ENCODE measurements at places on chromosomes 6 and 20.

GRCh38 chr6:13813621-13814175 lies 659 bp downstream of the MCUR1 start:
- DNase-seq: peak; percentile 71

- DNase-seq: peak; percentile 37
Observed at GRCh38 chr20:2872459-2873009, 747 bp upstream of the PTPRA start.

DNA sequence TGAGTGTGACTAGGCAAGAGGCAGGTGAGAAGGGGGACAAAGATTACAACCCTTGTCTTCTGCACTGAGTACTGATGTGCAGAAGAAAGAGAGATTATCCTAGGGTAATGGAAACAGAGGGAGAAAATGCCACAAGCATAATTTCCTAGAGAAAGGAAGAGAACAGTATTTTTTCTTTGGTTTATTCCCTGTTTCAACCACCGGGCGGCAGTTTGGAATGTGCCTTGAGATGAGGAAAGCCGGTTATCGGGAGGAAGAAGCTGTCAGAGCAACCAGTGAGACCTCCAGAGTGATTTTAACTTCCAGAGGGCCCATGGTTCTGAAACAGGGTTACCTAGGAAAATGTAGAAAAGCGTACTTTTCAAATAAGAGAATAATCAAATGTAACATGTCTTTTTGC lies 121.4 kb downstream of the REV3L start:
- DNase-seq: peak; percentile 50

DNA sequence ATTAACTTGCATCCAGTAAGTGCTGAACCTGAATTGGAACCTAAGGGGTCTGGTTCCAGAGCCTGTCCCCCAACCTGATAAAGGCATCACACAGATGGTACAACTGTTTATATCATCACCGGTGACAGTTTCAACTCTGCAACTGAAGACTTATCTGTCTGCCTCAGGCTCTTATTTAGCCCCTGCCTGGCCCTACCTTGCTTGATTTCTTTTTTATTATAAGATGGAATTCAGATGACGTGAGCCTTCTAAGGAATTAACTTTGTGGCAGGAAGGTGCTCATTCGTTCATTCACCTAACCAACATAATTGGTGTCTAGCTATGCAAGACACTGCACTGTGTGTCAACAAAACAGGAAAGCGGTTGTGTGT lies 175.0 kb downstream of the BCAS1 start:
- no peak for DNase-seq

DNA sequence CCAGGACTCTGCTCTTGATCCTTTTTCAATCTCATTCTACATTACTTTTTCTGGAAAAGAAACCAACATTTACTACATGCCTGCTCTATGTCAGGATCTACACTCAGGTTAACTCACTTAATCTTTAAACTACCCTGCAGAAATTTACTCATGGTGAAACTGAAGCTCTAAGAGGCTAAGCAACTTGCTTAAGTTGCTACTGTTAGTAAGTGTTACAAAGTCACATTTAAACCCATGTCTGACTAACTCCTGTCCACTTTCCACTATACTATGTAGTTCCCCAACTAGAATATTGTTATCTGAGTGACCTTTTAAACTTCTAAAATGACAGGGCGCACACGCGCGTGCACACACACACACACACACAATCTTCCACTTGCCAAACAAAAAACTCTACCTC lies 5.0 kb downstream of the CEP162 start:
- no peak for DNase-seq

DNA sequence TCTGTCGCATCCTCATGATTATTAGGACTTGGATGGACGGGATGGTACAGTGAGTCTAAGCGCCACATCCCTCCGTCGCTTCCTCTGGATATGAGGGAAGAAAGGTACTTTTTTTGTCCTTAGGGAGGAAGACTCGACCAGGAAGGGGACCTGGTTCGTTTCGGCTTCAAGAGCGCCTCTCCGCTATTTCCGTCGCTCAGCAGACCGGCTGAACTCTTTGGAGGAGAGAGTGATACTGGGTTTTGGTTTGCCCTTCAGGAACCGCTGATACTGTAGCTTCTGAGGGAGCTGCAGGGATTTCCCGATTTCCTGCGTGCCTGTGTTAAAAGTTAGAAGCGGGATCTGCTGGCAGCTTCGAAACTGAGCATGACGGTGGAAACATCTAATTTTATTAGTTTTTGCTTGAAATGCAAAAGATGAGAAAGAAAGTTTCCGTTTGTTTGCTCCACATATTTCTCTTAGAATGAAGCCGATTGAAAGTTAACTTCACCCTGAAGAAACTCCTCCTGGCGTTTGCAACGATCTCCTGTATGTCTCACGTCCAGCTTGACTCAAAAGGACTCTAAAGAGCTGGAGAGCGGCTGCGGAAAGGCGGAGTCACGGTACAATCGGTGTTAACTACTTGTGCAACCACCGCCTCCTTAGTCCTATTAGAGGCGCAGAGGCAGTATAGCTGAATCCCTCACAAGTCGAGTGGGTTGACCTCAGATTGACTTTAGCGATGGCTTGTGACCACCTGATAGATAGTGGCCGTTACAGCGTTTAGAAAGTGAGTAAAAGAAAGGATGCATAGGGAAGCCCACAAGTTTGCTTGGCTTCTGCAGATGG lies 129.4 kb downstream of the TRIM27 start:
- no peak for DNase-seq

- DNase-seq: no peak
Observed at GRCh38 chr6:55836945-55837344, 38.4 kb downstream of the BMP5 start.

- DNase-seq: no peak
Observed at GRCh38 chr6:49252901-49253300, 210.2 kb downstream of the MMUT start.

DNA sequence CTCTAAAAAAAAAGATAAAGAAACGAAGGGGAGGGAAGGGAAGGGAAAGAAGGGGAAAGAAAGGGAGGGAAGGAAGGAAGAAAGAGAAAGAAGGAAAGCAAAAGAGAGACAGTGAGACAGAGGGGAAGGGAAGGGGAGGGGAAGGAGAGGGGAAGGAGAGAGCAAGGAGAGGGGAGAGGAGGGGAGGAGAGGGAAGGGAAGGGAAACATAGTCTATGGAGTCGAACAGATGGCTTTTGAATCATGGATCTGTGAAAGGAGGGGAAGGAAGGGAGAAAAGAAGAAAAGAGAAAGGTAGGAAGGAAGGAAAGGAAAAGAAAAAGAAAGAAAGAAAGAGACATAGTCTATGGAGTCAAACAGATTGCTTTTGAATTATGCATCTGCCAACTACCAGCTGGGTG lies 16.7 kb upstream of the NCOA6 start:
- no peak for DNase-seq

GRCh38 chr6:44262467-44263353 lies 2.6 kb downstream of the NFKBIE start:
- no peak for DNase-seq

GRCh38 chr20:856361-856775 lies 22.9 kb downstream of the FAM110A start:
- DNase-seq: peak; percentile 30

DNA sequence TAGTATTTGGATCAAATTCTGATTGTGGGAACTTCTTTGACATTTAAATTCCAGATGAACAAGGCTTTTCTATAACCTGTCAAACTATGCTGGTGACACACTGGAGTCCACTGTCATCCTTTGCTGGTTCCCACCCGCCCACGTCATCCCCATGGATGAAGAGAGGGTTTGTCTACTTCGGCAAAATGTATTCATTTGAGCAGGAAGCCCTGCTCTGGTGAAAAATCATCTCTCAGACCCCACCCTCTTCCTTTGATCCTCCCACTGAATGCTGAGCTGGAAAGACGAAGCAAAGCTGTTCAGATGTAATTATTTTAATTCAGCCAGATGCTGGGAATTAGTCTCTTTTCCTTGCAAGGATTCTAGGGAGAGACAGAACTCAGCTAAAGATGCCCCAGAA lies 50.5 kb downstream of the CPNE5 start:
- no peak for DNase-seq

GRCh38 chr6:108714766-108715414 lies 133.3 kb upstream of the ARMC2 start:
- DNase-seq: no peak

- no peak for DNase-seq
Observed at GRCh38 chr6:98925831-98926230, 21.9 kb downstream of the FBXL4 start.

DNA sequence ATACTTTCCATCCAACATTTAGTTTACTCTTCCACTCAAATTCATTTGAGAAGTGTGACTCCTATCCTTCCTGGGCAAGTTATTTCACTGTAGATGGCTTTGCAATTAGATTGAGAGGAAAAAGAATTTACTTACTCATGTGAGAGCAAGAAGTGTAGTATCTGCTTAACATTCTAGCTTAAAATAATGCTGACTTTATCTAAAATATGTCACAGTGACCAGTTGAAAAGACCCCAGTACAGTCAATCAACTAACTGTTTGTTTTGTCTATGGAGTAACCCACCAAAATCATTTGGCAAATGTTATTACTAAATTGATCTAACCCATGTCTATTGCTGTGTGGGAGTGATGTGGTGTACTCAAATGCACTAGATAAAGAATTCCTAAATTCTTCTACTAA lies 8.9 kb upstream of the TCF21 start:
- no peak for DNase-seq

DNA sequence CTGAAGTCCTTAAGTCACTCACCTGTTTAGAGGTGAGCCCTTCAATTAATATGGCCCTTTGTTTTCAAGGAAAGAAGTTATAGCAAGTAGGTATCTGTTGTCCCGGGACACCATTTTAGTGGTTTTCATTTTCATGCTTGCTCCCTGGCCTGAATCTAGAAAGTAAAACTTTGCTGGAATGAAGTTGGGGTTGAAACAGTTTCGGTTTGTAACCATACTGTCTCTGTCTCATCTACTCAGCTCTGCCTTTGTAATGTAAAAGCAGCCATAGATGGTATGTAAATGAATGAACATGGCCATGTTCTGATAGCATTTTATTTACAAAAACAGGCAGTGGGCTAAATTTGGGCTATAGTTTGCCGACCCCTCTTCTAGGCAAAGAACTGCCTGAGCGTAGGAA lies 64.9 kb upstream of the GNRH2 start:
- DNase-seq: no peak

GRCh38 chr6:25698631-25699030 lies 46.6 kb downstream of the SCGN start:
- no peak for DNase-seq

DNA sequence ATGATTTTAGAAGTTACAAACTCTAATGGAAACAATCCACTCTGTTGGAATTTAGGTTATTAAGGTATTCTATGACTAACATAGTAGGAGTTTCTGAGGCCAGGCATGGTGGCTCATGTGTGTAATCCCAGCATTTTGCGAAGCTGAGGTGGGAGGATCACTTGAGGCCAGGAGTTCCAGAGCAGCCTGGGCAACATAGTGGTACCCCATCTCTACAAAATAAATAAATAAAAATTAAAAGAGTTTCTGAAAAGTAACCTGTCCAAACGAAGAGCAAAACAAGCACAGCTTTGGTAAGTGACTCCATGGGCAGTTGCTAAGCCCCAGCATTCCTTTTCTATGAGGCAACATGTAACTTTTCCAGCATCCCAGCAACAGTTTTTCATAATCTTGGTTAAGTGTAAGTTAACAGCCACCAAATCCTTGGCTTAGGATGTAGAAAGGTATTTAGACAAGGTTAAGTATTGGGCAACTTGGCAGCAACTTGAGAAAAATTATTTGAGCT lies 86.3 kb downstream of the SOX4 start:
- DNase-seq: peak; percentile 60

GRCh38 chr6:134414793-134415192 lies 96.9 kb upstream of the SGK1 start:
- no peak for DNase-seq

- DNase-seq: no peak
Observed at GRCh38 chr6:117441824-117442264, 16.1 kb upstream of the ROS1 start.

DNA sequence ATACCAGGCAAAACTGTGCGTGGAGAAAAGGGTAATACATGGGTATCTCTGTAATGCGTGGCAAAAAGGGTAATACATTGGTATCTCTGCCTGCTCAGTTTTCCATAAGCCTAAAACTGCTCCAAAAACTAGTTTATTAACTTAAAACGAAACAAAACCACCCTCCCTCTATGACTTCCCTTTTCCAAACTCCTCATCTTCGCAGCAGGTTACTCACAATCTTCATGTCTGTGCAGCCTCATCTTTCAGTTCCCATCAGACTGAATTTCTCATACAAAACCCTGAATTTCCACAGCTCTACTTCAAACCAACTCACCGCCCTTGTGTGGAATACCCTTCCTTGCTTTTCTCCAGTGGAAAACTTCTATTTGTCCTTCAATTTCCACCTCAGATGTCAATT lies 199.4 kb downstream of the PHACTR1 start:
- no peak for DNase-seq

All from hepatic stellate cell (primary cell).